ENCODE measurements at places on chromosomes 5 and 9.

DNA sequence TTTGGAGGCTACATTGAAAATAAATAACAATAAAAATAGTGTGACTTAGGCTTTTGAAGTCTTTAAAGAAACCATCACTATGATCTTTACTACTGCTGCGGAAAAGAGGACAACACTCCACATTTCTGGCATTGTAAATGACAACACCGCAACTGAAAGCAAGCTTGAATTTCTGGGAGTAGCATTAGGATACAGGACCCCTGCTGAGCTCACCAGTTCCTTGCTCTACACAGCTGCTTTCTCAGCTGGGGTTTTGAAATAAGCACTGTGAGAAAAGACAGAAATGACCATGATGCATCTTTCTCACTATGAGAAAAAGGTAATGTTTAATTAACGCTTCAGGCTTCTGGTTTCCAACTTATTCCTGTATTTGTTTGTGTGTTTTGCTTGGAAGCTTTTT, 168.0 kb downstream of the TAF11L14 start:
- no peak for DNase-seq

DNA sequence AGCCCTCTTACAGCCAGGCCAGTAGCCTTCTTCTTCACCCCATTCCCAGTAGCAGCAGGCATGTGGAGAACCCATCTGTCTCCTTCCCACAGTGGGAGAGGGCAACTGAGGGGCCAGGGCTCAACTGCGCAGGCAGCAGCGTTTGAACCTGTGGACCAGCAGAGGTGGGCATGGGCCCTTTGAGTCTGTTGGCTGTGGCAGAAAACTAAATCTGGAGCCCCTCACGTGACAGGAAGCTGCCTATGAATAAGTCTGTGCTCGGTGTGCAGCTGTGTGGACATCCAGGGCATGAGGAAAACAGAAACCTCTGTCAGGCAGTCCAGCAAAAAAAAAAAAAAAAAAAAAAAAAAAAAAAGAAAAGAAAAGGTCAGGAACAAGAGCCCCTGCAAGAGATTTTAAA, 189.2 kb upstream of the NR3C1 start:
- no peak for DNase-seq

DNA sequence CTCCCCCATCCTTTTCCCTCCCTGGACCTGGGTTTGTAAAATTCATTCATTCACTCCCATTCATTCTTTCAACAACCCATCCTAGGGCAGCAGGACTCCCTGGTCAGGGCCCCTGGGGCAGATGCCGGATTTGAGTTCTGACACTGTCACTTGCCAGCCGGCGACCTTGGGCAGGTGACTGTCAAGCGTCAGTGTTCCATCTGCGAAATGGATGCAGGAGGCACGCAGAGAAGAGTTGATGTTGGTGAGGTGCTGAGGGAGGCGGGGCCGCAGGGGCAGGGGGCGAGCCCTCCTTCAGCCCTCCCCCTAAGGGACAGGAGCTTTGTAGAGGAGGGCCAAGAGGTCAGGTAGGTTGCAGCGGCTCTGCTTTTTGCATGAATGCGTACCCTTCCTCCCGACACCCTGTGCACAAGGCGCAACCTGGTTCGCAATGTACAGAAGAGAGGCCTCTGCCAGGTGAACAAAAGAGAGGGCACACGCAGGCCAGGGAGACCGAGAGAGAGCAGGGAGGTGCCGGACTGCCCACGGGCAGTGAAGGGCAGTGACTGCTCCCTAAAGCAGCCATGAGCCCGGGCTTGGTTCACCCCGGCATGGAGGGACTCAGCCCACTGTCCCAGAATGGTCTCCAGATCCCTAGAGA, 128.1 kb downstream of the BARX1 start:
- DNase-seq, result no peak

GRCh38 chr9:107358986-107359385, 75.9 kb downstream of the RAD23B start:
- DNase-seq, result peak; percentile 93

- no peak for DNase-seq
These were observed 95.5 kb downstream of the GHR start for GRCh38 chr5:42518595-42519221.

DNA sequence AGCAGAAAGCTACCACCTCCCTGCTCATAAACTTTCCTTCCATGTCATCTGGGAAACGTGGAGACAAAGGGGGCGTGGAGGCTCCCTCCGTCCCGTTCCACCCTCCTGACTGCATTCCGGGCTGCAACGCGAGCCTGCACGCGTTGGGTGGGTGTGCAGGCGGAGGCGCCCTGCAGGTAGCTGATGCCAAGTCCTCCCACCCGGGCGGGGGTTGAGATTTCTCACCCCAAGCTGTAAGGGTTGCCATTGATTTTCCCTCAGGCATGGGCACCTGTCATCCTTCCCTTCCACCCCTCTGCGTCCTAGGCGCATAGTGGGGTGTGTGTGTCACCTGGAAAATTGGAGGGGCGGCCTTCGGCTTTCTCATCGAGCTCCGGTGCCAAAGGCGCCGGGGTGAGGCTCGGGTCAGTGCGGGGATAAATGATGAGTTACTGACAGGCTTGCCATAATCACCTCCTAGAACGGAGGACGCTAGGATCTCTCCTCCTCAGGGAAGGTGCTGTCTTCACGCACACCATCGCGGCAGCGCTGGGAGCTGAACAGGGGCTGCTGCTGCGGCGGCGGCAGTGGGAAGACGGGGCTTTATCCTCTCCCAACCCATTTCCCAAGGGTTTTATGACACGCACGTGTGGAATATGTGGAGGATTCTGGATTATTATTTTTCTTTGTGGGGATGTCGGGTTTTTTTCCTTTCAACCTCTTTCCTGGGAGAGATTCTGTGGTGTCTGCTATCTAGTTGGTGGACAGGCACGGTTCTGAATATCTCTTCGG, 973 bp downstream of the PLPPR1 start:
- DNase-seq, result peak; percentile 63

DNA sequence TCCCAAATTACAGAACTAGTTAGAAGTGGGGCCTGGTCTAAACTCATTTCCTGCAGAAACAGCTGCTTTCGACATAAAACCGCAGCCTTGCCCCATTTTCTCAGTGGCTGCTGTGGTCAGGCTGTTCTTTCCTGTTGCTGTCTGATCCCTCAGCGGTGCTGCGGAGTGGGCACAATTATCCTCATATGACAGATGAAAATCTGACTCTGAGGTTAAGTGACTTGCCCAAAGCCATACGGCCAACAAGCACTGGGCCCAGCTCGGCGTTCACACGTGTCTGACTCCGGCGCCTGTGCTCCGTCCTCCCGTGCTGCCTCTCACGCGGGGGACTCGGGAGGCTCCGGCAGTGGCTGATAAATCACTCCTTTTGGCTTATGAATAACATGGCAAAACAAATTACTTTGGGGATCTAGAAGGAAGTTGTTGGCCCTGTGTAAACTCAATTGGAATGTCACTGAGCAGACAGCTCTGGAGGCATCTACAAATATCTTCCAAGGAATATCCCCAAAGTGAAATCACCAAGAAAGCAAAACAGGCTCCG, 142.6 kb upstream of the LMX1B start:
- no peak for DNase-seq

- DNase-seq, result no peak
These were observed 473.6 kb downstream of the KCTD16 start for GRCh38 chr5:144644317-144644716.

DNA sequence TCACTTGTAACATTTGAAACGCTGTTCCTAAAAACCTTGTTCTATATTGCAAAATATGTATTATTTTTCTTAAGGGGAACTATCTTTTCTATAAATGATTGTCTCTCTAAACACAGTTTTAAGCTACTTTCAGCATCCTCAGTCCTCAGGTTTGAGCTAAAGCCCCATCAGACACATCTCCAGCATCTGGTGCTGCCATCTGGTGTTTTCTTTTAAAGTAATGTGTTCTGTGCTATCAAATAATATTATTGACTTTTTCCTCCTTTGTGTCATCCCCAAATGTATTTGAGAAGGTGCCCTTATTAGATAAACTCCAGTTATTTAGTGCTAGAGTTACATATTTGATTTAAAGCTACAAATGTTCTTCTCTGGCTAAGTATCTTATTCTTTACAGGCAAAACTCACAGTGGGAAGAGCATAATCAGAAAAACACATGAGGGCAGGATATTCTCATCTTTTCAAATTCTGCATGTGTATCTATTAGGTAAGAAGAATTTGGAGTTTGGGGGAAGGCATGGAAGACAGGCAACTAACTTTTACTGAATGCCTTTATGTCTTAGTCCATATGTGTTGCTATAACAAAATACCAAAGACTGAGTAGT, 27.5 kb downstream of the ZNF474 start:
- DNase-seq, result no peak

DNA sequence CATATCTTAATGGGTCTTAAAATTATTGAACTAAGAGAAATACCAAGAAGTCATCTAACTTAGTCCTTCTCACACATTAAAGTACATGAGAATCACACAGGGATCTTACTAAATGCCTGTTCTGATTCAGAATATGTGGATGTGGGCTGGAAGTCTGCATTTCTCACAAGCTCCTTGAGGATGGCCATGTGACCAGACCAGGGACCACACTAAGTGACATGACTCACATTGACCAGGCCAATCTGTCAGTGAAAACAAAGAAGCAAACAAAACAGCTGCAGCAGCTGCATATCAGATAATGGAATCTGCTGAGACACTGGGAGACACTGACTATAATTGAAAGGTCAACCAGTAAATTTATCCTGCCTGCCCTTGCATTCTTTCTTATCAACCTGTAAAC, 110.5 kb downstream of the ADAMTS12 start:
- DNase-seq, result no peak

DNA sequence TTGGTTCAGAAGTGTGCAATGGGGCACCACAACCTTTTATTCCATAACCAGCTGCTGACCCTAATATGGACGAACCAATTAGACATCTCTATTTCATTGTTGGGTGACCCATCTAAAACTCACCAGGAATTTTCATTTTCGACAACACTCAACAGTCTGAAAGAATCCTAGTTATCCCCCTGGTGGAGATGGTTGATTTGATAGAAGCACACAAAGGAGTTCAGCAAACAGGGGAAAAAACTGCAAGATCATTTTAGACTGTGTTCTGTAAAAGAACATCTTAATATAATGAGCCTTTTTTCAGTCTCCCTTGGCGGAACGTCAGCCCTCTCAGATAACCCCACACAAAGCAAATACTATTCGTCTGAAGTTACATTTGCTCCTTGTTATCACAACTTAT, 367.4 kb downstream of the KIAA0825 start:
- no peak for DNase-seq

- DNase-seq, result peak; percentile 55
These were observed 757 bp downstream of the SAPCD2 start for GRCh38 chr9:137069508-137070091.

GRCh38 chr5:9187614-9188013, 358.3 kb downstream of the SEMA5A start:
- no peak for DNase-seq

- DNase-seq, result no peak
These were observed 1058.7 kb upstream of the WWC1 start for GRCh38 chr5:167232675-167233311.

DNA sequence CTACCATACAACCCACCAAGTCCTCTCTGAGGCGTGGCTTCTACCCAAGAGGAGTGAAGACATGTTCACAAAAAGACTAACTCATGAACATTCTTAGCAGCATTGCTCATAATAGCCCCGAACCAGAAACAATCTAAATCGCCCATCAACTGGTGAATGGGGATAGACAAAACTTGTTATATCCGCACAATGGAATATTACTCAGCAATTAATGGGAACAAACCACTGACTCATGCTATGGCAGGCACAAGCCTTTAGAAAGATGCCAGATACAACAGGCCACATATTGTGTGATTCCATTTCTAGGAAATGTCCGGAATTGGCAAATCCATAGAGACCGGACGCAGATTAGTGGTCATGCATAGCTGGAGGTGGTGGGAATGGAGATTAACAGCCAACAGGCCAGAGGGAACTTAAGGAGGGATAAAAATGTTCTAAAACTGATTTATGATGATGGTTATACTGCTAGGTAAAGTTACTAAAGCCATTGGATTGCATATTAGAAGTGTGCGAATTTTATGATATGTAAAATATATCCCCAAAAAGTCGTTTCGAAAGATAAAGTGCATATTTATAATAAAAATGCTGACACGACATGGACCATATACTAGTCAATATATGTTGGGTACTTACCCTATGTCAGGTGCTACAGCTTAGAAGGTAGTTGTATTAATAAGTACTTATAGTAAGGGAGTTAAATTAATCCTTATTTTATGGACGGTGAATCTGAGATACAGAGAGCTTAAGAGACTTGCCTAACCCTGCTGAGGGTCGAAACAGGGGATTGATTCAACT, 55.4 kb downstream of the LHX2 start:
- no peak for DNase-seq

DNA sequence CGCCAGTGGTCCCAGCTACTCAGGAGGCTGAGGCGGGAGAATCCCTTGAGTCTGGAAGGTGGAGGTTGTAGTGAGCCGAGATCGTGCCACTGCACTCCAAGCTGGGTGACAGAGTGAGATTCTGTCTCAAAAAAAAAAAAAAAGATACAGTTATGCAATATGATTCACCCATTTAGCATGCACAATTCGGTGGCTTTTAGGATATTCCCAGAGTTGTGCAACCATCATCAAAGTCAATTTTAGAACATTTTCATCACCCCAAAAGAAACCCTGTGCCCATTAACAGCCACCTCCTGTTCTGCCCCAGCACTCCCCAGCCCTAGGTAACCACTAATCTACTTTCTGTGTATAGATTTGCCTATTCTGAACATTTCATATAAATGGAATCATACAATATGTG, 4.3 kb upstream of the DHFR start:
- DNase-seq, result no peak

Data from NCI-H1417 (cell line).